Breast epithelium (tissue), 4 donors: ENCODE measurements at places on chromosomes 12 and 14.

DNA sequence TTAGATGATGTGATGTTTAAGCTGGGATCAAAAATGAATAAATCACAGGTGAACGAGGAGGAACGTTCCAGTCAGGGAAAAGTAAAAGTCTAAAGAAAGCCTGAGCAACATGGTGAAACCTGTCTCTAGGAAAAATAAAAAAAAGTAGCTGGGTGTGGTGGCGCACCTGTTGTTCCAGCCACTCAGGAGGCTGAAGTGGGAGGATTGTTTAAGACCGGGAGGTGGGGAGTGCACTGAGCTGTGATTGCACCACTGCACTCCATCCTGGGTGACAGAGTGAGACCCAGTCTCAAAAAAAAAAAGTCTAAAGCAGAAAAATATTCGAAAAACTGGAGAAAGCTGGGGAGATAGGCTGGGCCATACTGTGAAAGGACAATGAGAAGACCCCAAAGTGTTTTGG, 39.2 kb upstream of the SOCS2 start:
- DNase-seq = no peak

DNA sequence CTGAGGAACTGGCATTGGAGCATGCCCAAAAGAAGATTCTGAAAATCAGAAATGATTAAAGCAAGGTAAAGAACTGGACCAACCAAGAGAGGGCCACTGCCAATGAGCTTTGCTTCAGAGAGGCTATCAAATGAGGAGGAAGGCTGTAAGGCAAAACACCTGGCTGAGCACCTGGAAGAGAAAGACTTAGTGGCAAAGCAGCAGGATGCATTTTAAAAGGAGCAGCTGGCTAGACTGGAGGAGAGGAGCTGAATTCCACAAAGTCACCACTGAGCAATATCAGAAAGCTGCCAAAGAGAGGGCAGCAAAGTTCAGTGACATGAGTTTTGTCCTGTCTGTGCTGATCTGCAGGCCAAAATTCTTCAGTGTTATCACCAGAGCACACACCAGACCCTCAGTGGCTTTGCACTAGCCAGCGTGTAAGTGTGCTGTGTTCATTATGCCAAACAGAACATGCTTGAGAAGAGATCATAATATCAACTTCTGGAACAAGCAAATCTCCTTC, 338.7 kb downstream of the TRHDE start:
- no peak for DNase-seq

GRCh38 chr12:58926586-58926985, 6.3 kb upstream of the LRIG3 start:
- no peak for DNase-seq

- DNase-seq = no peak
Measured at GRCh38 chr14:45156067-45156466, 20.3 kb downstream of the FANCM start.

DNA sequence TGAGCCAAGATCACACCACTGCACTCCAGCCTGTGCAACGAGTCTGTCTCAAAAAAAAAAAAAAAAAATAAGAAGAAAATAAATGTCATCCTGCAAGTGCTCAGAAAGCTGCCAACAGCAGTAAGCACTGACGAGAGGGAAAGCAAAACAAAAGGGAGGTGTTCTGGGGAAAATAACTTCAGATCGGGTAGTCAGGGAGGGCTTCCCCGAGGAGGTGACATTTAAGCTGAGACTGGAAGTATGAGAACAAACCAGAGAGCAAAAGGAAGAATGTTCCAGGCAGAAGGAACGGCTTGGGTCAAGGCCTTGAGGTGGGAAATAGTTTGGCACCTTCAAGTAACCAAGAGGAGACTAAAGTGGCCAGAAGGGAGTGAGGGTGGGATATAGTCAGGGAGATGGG, 4.7 kb upstream of the FAM222A start:
- no peak for DNase-seq

DNA sequence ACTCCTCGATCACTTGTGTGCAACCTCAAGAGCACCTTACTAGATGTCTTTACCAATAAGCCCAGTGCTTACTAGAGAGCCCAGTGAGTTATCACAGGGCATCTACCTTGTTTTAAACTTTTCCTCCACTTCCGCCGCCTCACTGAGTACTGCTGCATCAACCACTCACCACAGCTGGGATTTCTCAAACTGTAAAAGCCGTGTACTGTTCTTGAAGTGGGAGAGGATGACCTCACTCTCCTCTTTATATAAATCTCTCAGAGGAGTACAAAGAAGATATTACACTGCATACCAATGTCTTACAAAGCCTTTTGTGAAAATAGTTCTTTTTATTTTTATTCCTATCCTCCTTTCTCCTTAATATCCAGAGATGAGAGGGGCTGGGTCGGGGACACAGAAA, 94.1 kb downstream of the PLCZ1 start:
- DNase-seq = no peak

DNA sequence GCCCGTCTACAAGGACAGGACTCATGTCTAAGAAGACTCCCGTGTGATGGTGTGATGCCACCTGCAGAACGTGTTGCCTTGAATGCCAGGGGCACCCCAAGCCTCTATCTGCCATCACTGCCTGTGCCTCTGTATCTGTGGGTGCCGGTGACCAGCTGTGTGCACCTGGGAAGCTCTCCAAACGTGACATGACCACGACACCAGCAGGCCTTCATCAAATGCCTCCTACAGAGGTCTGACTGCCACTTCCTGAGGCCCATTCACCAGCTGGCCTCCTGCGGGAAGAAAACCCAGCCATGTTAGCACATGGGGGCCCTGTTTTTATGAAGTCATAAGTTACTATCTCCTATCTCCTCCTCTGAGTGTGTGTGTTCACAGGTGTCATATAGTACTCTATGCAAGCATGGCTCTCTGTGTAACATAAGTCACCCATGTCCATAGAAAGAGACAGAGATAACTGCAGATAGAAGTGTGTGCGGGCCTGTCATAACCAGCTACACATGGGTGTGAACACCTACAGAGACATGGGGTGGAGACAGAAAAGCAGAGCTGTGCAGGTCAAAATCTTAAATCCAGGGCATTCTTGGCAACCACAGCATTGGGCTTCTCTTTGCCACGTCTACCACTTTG, 18.3 kb upstream of the SERPINA4 start:
- no peak for DNase-seq

- DNase-seq = no peak
Measured at GRCh38 chr12:117360222-117360550, 1.2 kb downstream of the NOS1 start.

DNA sequence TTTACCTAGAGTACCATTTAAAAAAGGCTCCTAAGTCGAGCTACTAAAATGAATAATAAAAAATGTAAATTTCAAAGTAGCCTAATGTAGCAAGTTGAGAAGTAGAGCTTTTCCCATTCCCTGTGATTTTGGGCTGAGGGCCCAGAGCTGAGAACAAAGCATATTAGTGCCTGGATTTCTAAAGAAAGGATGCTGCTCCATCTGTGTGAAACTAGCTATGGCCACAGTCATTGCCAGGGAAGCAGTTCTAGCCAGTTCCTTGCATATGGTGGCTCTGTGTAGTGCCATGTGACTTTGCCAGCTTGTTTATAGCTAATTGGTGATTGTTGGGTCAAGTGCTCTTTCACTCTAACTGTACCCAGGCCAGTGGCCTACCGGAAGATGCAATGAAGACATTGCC, 20.4 kb upstream of the FBXO33 start:
- DNase-seq = no peak

DNA sequence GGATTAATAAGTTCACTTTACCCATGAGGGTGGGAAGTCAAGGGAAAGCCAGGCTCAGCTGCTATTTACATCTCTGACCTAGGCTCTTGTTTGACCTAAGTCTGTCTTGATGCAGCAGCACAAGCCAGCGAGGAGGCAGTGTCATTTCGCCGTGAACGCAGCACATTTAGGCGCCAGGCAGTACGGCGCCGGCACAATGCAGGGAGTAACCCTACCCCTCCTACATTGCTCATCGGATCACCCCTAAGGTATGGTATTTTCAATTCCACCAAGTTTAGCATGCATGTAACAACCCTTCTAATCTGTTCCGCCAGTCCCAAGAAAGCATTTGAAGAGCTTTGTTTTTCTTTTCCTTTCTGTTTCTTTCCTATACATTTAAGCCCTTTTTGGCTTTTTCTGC, 81.2 kb downstream of the PCNX1 start:
- DNase-seq = no peak

GRCh38 chr12:126668961-126669360, 1598.0 kb upstream of the TMEM132C start:
- DNase-seq = no peak

- no peak for DNase-seq
Measured at GRCh38 chr12:121036810-121037326, 2.2 kb downstream of the OASL start.

- peak; percentile 14 for DNase-seq
Measured at GRCh38 chr14:68638141-68638999, 154.5 kb downstream of the ZFP36L1 start.

GRCh38 chr12:44519931-44520330, 356.2 kb downstream of the NELL2 start:
- no peak for DNase-seq
